GM18507 (cell line): ENCODE measurements at places on chromosomes 6 and 20.

DNA sequence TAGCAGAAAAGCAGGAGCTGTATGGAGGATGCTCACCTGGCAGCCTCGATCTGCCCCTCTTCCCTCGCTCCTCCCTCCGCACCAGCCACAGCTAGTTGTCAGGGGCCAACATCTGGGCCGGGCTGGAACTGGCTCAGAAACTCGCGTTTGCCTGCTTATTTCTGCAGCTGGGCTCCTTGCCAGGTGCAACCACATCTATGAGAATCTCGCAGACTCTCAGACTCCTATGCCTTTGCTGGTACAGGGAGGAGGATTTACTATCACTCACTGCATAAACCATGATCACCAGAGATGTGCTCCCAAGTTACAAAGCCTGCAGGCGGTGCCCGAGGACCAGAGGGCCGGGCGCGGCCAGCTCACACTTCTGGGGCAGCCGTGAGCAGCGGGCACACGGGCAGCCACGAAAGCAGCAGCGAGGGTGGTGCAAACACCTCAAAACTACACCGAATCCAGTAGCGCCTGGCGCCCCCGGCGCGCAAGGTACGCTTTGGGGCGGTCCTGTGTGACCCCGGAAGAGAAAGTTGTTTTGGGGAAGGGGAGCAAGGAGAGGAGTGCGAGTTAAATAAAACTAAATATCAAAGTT, 577 bp upstream of the LRRC1 start:
- peak; percentile 25 for DNase-seq

DNA sequence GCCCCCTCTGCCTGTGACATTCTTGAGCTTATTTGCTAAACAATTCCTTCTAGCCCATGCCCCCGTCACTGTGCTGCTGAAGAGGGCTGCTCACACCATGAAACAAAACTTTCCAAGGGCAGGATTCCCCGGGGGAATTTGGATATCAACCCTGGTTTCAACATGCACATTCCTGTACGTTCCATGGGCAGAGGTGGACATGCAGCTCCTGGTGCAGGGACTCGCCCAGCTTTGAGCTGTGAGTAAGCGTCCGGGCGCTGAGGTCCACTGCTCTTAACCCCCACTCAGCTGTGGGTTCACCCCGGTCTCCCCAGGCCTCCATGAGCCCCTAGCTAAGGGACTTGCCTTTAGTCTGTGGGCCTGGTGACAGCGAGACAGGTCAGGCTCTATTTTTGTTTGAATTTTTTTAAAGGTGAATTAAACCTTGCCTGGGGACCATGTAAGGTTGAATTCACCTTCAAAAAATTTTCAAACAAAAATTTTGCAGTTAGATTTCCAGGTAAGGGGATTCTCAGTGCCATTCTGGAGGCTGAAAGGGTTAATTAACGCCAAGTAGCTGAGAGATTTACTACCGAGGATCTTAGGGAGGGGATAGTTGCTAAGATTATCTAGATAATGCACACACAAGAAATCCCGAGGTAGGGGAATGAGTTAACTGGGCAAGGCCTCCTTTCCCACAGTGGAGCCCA, 70.3 kb upstream of the SLC22A23 start:
- no peak for DNase-seq

- DNase-seq = no peak
These were observed 7.1 kb downstream of the GJA1 start for GRCh38 chr6:121442576-121442975.

DNA sequence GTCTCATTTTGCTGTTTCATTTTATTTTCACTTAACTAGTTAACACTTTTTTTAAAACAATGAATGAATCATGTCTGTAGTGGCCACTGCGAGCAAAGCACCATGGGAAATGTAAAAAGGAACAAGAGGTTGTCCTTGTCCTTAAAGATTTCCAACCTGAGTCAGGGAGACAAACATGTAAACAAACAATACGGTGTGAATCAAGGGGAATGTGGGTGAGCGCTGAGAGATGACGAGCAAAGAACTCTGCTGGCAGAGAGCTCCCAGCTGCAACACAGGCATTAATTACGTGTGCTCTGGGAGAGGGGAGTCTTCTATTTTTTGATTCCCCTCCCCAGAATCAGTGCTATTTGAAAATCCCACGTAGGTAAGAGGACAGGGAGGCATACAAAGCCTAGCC, 84.3 kb downstream of the ATXN1 start:
- no peak for DNase-seq

DNA sequence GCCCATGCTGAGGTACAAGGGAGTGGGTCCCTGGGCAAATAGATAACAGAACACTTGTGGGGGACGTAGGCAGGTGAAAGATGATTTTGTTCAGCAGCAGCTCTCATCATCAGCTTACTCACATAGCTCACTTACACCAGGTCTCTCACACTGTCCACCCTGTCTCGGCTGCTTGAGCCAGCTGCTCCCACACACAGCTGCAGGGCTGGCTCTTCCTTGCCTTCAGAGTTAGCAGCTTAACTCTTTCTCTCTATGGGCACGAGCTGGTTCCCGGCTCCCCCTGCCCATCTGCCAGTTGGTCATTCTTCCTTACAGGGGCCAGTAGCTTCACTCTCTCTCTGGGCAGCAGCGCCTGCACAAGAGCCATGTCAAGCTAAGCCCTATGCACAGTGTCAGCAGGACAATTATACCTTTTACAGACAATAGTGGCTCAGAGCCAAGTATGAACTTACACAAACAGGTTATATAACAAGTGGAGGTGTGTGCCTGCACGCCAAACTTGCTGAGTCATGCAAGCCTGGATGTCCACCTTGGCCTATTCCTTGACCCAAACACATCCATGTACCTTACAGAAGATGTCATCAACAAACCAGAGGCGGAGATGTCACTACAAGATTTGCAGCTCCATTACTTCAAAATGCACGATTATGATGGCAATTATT, 18.7 kb downstream of the ZNF391 start:
- no peak for DNase-seq

DNA sequence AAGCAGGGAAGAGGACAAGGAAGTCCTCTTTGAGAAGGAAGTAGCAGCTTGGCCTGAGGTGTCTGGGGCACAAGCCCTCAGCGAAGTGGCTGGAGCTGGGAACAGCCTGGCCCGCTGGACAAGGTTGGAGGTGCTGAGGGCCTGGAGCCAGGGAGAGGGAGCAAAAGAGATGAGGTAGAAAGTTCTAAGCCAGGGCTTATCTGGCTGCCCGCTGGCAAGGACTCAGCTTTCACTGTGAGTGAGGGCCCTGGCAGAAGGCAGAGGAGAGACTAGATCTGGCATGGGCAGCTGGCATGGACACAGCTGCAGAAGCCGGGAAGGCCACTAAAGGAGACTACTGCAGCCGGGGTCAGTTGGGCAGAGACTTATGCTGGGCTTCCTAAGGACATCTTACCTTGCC, 21.8 kb upstream of the PCMTD2 start:
- DNase-seq = no peak

DNA sequence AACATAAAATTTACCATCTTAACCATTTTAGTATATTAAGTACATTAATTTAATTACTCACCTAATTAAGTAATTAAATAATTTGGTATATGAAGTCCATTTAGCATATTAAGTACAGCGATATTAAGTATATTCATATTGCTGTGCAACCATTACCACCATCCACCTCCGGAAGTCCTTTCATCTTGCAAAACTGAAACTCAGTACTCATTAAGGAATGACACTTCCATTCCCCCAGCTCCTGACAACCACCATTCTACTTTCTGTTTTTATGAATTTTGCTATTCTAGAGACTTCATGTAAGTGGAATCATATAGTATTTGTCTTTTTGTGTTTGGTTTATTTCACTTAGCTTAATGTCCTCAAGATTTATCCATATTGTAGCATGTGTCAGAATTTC, 61.1 kb upstream of the GTSF1L start:
- DNase-seq = no peak

- DNase-seq = no peak
These were observed 218.5 kb downstream of the ARHGAP18 start for GRCh38 chr6:129491436-129491835.

DNA sequence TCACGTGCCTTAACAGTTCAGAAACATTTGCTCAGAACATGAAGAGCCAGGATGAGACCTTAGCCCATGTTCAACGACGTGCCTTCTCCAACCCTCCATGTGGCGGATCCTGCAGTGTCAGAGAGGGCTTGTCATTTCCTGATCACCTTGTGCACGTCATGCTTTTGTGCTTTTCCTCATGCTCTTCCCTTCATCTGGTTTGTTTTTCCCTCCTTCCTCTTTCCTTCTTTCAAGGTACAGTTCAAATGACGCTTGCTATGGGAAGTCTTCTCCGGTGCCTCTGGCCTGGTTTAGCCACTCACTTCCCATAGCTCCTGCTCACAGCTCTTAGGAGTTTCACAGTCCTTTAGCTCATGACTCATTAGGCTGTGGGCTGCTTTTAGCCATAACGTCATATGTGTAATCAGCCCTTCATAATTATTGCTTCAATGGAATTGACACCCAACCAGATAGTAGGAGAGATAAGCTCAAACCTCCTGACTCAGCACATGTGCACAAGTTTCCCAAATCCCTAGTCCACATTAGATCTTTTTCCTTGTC, 102.7 kb upstream of the CNKSR3 start:
- no peak for DNase-seq

- no peak for DNase-seq
These were observed 374.0 kb downstream of the HDGFL1 start for GRCh38 chr6:22943327-22943726.

DNA sequence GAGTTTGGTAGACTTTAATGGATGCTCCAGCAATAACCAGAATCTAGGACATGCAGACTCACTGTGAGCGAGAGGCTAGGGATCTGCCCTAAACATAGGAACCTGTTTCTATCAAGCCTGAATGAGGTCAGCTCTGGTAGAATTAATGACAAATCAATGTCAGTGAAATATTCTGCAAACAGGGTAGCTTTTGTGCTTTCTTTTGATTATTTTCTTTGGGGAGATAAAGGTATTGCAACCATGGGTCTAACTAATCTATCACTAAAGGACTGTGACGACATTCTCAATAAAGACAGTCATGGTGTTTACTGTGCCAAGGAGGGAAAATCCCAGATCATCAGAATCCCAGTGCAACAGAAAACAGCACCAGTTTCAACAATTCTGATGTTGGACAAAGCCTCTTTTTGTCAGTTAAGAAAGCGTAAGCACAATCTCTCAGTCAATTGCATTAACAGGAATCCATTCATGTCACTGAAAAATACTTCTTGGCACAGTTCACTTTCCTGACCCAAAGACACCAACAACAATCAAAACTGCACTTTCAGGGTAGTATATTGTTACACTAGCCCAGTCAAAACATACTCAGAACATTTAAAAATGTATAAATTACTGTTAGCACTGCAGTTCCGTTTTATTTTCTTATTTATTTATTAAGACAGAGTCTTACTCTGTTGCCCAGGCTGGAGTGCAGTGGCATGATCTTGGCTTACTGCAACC, 36.8 kb upstream of the SMIM29 start:
- no peak for DNase-seq

DNA sequence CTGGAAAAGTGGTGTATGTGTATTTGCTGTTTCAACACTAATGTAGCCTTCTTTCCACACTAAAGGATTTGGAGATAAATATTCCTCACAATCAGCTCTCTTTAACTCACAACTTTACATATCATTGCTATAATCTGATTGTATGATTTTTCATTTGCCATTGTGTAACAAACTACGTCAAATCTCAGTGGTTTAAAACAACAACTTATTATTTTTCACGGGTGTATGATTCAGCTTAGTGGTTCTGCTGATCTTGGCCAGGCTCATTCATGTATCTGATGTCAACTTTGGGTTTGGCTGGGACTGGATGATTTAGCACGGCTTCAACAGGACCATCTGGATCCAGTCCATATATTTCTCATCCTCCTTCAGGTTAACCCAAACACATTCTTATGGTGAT, 55.4 kb upstream of the TMX4 start:
- DNase-seq = no peak

- DNase-seq = no peak
These were observed 610.4 kb downstream of the RFPL4B start for GRCh38 chr6:112957536-112957916.

GRCh38 chr20:35216541-35216940, 9.9 kb upstream of the MMP24 start:
- no peak for DNase-seq
